Omental fat pad (tissue), 4 donors: ENCODE measurements at places on chromosomes 2 and 18. TPM values are rescaled to one million over a fixed set of nuclear protein-coding genes. Genes with fewer than 3 reads are reported as not detected.

The CLIP4 gene
- total RNA-seq, result 45.4 TPM

The MBP gene
- total RNA-seq, result 50.9 TPM

The MTLN gene
- 60.9 TPM for total RNA-seq

The DUSP2 gene
- 9.9 TPM for total RNA-seq

The TLX2 gene
- not detected for total RNA-seq

The NDUFS1 gene
- total RNA-seq, result 81.1 TPM

The SPHKAP gene
- not detected for total RNA-seq

The FSHR gene
- not detected for total RNA-seq

The RNMT gene
- 24.0 TPM for total RNA-seq

The C18orf32 gene
- total RNA-seq, result 21.8 TPM

The IL36A gene
- not detected for total RNA-seq

The SCN3A gene
- total RNA-seq, result 2.5 TPM

The CIDEA gene
- 132 TPM for total RNA-seq

The PLCL1 gene
- total RNA-seq, result 9.9 TPM
